Activated CD8-positive, alpha-beta T cell treated with anti-CD3 and anti-CD28 coated beads, Interleukin-2, amount 10 ng/mL, durations not matched to agents 7 days and 5 days (primary cell): ENCODE measurements at places on chromosomes 12 and 14.
A peak's percentile ranks its signal among the peaks of the same experiment; 100 is the strongest.

DNA sequence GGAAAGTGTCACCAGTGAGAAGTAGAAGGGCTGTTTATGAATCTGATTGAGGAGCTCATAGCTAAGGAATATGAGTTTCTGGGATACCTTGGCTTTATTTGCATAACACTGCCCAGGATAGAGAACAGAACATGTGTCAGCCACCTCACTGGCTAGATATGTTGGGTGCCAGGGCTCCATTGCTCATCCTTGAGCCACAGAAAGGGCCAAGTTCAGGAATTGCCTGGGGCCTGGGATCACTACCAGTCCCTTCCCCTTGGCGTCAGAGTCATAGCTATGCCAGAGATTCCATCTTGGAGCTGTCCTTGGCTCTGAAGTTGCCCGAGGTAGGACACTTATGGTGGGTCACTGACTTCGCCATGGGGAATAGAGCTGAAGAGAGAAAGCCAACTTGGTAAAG is 49.0 kb downstream of the IFT43 start:
- no peak for DNase-seq

GRCh38 chr14:43503508-43503907 is 1003.6 kb downstream of the FSCB start:
- no peak for DNase-seq

DNA sequence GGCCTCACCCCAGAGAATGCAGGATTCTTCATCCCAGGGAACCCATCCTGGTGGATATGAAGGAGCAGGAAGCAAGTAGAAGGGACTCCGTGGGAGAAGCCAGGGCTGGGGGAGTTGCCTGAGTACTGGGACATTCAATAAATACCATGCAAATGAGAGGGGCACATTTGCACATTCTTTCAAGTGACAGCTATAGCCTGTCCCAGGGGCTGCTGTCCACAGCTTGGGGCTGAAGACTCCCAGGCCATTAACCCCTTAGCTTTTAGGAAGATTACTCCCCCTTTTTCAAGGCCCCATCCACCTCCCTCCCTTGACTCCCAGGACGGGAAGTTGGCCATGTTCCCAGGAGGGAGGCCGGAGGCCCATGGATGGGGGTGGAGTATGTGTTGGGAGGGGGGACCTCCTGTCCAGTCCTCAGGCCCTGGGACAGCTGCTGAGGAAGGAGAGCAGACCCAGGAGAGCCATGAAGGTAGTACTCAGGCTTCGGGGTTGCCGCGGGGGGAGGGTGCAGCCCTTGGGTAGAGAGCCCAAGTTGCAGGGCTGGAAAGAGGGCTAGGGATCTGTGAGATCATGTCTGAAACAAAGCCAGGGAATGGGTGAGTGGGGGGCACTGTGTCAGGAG is 974 bp upstream of the TNS2 start:
- no peak for DNase-seq

GRCh38 chr12:55724226-55724939 is 4.2 kb downstream of the RDH5 start:
- DNase-seq, result peak; percentile 83

DNA sequence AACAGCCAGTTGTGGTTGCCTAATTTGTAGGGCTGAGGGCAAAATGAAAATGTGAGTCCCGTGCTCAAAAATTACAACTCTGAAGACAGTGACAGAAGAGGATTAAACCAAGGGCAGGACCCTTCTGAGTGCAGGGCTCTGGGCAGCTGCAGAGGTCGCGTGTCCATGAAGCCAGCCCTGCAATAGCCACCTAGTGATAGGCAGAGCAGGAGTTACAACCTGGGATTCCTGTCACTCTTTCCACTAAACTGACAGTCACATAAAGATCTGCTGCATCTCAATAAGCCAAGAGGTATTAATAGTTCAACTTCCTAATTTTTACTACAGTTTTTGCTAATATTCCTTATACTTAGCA is 94.1 kb downstream of the SLC2A13 start:
- DNase-seq, result no peak

GRCh38 chr14:101732118-101732517 is 29.4 kb upstream of the PPP2R5C start:
- no peak for DNase-seq

DNA sequence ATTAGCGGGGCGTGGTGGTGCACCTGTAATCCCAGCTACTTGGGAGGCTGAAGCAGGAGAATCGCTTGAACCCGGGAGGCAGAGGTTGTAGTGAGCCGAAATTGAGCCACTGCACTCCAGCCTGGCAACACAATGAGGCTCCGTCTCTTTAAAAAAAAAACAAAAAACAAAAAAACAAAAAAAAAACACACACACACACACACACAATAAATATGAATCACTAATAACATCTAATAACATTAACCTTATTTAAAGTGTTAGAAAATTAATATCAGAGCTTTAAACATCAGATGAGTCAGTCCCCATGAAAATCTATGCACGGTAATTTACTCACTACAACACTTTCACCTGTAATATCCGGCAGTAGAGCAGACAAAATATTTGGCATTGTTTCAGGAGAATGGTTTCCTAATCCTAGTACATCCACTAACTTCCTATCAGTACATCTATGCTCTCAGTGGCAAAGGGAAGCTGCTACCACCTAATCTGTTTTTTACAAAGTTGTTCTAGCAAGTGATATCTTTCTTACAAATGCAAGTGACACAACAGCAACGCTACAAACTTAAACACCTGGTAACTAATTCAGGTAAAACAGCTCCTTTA is 36.2 kb downstream of the MED13L start:
- DNase-seq, result no peak

DNA sequence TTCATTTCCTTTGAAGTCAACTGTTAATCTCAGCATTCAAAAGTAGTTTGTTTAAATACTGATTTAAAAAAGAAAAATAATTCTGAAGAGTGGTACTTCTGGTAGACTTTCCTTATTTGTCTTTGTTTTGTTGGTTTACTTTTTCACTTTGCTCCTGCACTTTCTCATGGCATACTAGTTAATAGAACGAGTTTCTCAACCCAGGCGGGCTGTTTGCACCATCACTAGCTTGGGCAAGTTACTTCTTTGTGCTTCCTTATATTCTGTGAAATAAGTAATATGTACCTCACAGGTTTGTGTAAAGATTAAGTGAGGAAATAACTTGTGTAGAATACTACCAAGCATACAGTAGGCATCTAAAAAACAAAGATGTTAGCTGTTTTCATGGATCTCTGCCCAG is 45.5 kb downstream of the SLC38A6 start:
- DNase-seq, result no peak

DNA sequence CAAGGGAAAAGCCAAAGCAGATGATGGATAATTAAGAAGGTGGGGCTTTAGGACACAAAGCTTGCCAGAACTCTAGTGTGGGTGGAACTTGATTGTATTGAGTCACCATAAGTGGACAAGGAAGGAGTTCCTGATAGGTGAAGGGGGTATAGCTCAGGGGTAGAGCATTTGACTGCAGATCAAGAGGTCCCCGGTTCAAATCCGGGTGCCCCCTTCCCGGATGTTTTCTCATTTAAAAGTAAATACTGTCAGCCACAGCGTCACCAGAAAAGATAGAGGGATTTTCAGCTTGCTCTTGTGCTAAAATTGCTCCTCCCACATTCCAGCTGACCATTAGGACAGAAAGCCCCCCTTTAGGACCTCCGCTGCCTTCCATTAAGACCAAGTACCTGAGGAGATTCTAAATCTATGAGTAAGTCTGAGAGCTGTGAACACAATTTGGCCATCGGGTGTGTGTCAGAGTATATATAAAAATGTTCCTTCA is 36.6 kb downstream of the DCAF4 start:
- no peak for DNase-seq

DNA sequence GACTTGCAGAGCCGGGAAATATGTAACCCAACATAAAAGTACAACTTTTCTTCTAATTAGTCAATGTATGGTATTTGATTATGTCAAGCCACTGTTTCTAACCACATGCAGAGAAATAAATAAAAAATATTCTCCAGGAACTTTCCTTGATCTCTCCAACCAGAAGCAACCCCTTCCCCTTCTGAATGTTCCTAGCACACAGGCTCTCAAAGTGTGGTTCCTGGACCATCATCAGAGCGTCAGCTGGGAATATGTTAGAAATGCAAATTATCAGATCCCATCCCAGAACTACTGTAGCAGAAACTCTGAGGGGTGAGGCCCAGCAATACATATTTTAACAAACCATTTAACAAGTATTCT is 21.0 kb upstream of the ITPR2 start:
- DNase-seq, result no peak

- no peak for DNase-seq
Measured at GRCh38 chr14:106134886-106135285, 608.5 kb downstream of the TMEM121 start.

GRCh38 chr12:71158361-71158882 is 623 bp upstream of the TSPAN8 start:
- DNase-seq, result no peak

GRCh38 chr14:39991041-39991440 is 558.8 kb upstream of the FBXO33 start:
- no peak for DNase-seq

DNA sequence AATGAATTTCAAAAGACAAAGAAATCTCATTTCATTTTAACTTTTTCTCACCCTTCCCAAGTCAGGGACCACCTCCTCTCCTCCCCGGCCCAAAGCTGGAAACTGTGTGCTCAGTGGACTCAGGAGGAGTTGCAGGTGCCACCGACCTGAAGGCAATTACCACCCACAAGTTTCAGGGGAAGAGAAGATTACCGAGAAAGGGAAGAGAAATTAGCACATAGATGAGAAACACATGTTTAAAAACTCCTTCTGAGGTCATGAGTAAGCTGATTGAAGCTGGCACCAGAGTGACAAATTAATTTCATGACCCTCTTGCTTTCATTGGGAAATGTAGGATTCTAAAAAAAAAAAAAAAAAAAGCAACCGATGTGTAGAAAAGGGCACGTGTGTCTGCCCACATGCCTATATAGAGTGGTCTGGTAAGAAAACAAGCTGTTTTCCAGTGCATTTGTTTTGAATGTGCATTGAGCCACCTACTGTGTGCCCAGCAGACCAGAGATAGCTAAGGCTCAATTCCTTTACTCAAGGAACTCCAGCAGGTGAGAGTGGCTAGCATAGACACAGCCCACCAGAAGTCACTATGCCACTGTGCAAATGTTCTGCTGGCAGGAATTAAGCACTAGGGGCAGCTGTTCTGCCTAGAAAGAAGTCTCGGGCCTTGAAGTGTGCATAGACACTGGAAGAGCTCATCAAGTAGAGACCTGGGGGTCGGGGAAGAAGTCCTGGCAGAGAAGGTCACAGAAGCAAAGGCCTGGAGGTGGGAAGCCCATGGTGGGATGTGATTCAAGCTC is 30.5 kb downstream of the DPF3 start:
- DNase-seq, result no peak

DNA sequence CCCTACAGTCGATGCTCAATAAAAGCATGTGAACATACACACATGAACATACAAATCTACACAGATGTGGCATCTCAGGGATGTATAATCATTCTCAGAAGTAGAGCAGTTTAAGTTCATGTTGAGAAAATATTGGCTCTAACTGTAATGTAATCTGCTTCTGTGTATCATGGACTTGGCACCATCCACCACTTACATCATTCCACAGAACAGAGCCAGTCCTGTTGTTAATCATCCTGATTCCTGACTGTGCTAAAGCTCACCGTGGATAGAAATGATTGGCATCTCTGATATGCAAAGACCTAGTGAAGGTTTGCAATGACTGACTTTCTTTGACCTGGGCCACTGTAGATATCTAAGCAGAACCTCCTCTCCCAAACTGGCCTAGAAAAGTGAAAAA is 1141.3 kb downstream of the BCL11B start:
- DNase-seq, result no peak

- DNase-seq, result no peak
Measured at GRCh38 chr12:66113471-66113870, 17.1 kb downstream of the LLPH start.

DNA sequence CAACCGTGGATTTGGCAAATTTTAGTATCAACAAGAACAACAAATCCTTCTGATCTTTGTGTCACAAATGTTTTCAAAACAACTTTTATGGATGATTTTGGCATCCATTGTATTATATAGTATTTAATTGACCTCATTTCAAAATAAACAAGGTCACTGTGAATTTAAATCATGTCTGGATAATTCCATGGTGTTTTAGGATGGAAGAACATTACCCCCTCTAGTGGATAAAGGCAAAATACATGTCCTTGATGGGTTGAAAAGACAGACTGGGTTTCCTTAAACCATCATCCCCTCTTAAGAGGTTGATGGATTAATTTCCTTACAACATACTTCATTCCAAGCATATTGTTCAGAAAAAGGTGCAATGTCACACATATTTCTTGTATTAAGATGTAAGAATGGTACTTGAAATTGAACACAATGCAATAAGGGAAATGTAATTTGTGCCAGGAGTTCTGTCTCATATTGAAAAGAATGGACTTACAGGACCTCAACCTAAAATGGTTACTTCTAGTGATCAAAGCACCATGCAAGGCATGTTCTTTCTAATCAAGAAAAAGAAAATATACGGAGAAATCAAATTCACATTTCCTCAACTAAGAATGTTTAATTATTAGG is 352.0 kb downstream of the BCAT1 start:
- DNase-seq, result no peak

DNA sequence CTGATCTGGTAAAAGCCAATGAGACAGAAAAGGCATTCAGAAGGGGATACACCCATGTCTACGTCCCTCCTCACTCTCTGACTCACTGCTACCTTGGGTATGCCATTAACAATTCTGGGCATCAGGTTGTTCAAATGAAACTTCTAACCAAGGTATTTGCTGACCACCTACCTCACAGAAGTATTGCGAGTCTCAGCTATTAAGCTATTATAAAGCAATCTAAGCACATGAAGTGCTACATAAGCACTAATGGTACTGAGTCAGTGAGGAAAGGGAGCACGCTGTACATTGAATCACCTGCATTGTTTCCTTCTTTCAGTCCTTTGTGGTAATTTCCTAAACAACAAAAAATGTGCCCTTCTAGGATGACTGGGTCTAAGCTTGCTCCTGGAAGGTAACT is 62.8 kb upstream of the CCDC91 start:
- DNase-seq, result no peak

DNA sequence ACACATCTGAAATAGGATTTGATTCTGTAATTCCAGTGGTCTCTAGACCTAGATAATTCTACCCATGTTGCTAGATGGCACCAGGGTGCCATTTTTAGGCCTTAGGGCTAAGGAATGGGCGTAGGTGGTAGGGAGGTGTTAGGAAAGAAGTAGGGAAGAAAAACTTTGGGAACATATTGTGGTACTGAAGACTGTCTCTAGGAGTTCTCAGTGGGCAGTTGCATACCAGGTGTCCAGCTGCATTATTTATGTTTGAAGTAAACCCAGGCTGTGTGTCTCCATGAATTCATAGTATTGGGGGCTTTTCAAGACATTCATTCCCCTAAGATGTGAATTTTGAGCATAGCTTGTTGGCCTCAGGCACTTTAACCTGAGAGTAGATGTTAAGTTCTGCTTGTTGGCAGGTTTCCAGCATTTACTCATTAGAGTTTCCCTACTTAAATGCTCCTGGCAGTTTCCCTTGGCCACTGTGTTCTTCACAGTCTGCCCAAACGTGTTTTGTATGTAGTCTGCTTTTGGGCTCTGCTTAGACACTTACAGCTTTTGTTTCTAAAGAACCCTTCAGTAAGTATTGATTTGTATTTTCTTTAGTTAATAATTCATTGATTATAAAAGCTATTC is 31.5 kb upstream of the CCT2 start:
- DNase-seq, result no peak

GRCh38 chr12:18696971-18697602 is 40.7 kb downstream of the PLCZ1 start:
- DNase-seq, result no peak

- no peak for DNase-seq
Measured at GRCh38 chr12:90163975-90164374, 455.3 kb upstream of the ATP2B1 start.
